ENCODE measurements at places on chromosomes 2 and 18. TPM values are rescaled to one million over a fixed set of nuclear protein-coding genes. Genes with fewer than 3 reads are reported as not detected.

Gene ACOXL
- total RNA-seq = 0.87 TPM

Gene ST6GAL2
- total RNA-seq = 3.2 TPM

GRCh38 chr2:136402281-136402680 is 284.3 kb upstream of the CXCR4 start:
- no peak for DNase-seq

GRCh38 chr18:2513616-2514015 is 57.7 kb downstream of the METTL4 start:
- no peak for DNase-seq

- no peak for DNase-seq
These were observed 46.8 kb upstream of the SMIM21 start for GRCh38 chr18:75474332-75474731.

DNA sequence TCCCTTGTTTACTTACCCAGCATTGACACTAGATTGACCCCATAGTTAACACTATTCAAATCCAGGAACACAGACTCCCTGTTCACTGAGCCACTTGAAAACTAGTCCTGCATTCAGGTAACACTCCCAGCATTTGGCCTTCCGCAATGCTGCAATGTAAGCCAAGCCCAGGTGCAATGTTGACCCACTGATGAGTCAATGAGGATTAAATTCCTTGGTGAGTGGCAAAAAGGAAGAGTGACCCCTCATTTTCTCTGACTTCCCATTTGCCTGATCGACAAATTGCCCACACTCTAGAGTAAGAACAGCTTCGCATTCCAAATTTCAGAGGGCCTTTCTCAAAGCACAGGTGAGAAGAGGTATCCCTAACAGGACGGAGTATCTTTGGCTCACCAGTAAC is 251.9 kb downstream of the FBXO15 start:
- DNase-seq = no peak

All from mucosa of descending colon (tissue), 3 donors.